ENCODE measurements at places on chromosomes 13 and 19.

DNA sequence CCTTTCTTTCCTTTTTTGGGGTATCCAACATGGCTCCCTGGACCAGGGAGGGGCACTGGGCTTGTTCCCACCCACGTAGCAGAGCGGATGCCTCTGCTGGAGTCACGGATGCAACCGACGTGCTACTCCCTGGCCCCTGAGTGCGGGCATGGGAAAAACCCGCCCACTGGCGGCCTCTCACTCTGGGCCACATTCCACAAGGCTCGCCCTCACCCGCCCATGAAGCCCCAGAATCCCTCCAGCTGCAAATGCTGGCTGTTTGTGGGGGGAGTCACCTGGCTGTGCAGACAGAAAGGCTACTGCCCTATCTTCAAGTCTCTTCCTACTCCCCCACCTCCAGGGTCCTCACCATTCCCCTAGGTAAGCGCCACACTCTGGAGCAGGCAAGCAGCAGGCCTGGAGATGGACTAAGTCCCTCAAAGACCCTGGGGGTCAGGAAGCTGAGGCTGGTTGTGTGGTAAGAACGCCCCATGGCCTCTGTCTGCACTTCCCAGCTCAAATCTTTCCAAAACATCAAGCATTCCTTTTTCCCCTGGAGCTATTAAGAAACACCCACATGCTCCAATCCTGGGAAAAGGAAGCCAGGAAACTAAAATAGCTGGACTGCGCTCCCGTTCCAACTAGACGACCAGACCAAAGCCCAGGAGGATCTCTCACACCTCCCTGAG lies 17.9 kb upstream of the EPHX3 start:
- DNase-seq = no peak

- no peak for DNase-seq
These were observed 26.4 kb upstream of the SCEL start for GRCh38 chr13:77508959-77509620.

DNA sequence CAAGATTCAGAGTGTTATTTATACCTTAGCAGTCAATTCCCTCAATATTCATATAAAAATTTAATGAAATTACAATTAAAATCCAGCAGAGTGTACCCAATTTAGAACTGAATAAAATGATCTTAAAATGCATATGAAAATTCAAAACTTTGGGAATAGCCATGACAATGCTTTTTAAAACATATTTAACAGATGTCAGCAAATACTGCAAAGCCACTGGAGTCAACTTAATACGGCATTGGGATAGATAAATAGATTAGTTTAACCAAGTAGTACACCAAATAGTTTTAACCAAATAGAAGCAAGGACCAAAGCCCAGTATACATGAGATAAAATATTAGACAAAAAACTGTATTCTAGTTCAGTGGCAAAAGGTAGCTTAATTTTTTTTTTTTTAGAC lies 79.8 kb downstream of the TNFSF13B start:
- no peak for DNase-seq

DNA sequence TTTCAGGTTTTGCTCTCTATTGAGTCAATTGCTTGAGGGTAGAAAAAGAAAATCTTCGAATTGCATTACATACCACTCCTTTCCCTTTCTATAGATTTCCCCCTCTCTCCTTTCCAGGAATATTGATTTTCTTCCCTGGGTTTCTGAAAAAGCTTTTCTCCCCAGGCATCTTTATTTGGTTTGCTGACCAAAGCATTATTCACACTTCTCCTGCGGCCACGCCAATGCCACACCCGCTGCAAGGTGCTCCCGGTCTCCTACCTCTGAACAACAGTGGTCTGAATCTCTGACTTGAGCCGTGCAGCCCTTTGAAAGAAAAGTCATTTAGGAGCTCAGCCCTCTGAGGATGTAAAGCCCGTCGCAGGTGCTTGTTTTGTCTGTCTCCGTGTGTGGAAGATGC lies 350.9 kb upstream of the TMTC4 start:
- DNase-seq = no peak

DNA sequence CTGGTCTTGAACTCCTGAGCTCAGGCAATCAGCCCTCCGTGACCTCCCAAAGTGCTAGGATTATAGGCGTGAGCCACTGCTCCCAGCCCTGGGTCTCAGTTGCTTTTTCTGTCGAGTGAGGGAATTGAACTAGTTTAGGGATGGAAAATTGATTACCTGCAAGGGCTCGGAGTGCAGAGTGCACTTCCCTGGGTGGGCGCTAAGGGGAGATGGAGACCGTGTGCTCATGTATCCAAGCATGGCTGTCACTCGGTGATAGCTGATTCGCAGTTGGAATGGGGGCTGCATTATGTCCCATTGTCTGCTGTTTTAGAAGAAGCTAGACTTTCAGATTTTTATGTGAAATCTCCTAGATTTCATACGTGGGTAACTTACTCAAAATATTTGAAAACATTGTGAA lies 139.9 kb upstream of the RFC3 start:
- peak; percentile 36 for DNase-seq

- peak; percentile 51 for DNase-seq
These were observed 62.6 kb downstream of the IER2 start for GRCh38 chr19:13212759-13213330.

GRCh38 chr13:85312071-85312470 lies 487.1 kb downstream of the SLITRK6 start:
- DNase-seq = no peak

GRCh38 chr13:45406421-45406820 lies 11.8 kb downstream of the SLC25A30 start:
- DNase-seq = no peak

DNA sequence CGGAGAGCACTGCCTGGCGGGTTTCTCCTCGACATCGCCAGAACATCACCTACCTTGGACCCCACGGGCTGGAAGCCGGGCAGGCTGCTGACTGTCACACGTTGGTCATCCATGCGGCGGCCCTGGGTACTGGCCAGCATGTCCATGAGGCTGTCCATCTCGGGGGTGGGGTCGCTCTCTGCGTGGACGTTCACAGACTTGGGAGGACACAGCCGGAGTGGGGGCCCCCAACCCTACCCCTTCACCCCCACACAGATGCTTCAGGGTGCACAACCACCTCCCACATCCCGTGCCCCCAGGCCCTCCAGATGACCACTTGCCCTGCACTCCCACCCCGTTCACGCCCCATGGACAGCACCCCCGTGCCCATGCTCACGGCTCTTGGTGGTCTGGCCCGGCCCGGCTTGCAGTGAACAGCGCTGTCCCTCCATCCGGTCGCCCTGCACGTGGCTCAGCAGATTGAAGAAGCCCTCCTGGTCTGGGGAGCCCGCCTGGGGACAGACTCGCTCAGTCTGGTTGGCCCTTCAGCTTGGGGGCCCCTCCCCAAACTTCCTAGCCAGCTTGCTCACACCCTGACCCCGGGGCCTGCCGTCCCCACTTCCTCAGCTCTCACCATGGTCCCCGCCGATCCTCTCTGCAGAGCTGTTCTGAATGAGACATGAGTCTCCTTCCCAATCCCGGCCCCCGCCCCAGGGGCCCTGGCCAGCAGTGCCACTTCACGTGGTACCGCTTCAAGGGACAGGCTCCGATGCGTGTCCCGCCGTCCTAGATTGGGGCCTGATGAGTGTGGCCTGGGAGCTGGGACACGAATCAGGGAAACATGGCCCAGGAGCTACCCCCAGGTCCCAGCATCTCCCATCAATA lies 947 bp downstream of the PCP2 start:
- DNase-seq = no peak
